ENCODE measurements at places on chromosomes 7 and 10.

DNA sequence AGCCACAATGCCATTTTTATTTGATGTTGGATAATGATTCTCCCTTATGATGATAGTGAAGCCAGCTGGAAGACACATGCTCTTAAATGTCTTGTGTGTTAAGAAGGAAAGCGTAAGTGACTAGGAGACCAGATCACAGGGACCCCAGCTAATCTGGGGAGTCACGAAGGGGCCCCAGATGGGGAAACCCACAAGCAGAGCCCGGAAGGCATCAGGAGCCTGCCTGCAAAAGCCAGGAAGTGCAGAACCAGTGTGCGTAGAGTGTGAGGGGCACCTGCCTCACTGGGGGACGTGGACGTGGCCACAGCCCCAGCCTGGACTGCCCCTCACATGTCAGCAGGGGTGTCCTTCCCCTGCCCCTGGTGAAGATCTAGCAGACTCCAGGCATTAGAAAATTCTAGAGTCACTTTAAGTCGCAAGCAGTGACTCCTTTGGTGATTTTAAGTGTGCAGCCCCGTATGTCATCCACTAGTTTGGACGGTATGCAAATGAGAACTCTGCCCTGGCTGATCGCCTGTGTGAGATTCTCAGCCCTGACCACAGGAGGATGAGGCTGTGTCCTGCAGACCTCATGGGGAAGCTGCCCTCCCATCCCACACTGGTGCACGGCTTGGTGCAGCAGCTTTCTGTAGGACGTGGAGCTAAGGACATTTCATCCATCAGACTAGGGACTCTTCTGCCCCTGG lies 243.0 kb downstream of the WDR37 start:
- no peak for DNase-seq

- peak; percentile 71 for DNase-seq
Measured at GRCh38 chr10:69065406-69066361, 22.2 kb upstream of the SRGN start.

GRCh38 chr7:35430547-35431153 lies 176.8 kb upstream of the TBX20 start:
- DNase-seq = peak; percentile 9

- peak; percentile 88 for DNase-seq
Measured at GRCh38 chr10:80412486-80412885, 4.1 kb downstream of the PRXL2A start.

GRCh38 chr10:132545659-132546367 lies 8.2 kb downstream of the INPP5A start:
- DNase-seq = no peak

- DNase-seq = no peak
Measured at GRCh38 chr10:131310551-131311401, 745 bp downstream of the TCERG1L start.

DNA sequence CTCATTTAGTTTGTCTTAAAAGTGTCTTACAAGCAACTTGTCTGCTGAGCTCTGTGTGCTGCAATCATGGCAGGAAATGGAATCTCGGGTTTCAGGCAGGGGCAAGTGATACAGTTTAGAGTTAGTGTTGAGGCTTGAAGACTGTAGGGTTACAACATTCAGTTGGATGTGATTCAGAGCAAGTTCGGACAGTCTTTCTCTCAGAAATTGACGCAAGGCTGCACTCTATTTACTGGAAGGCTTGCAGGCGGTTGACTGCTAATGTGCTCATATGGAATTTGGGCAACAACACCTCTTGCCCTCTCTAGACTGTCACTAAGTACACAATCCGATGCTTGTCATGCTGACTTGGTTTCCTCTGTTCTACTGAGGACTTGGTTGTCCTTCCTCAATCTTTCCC lies 161.7 kb upstream of the BMPER start:
- no peak for DNase-seq

GRCh38 chr10:43227911-43228782 lies 38.7 kb downstream of the RASGEF1A start:
- no peak for DNase-seq

DNA sequence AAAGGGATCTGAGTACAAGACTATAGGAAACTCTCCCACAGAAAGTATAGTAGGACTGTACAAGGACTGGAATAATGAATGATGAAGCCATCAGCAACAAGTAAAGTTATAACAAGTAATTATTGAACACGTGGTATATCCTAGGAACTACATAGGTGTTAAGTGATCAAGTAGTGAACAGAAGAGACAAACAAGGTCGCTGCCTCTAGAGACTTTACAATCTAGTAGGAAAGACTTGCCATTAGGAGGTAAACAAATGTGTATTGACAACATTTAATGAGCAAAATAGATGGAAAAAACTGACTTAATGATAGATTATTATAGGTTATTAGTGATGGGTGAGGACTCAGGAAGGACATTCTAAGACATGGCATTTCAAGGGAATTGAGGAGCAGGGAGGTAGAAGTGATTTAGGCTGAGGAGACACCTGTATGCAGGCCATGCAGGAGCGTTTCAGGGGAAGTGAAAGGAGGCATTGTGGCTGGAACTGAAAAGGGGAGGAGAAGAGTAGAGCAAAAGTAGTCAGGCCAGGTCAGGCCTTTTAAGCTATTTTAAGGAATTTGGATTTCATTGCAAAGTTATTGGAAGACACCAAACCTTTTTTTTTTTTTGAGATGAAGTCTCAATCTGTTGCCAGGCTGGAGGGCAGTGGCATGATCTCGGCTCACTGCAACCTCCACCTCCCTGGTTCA lies 8.5 kb upstream of the GLCCI1 start:
- no peak for DNase-seq

DNA sequence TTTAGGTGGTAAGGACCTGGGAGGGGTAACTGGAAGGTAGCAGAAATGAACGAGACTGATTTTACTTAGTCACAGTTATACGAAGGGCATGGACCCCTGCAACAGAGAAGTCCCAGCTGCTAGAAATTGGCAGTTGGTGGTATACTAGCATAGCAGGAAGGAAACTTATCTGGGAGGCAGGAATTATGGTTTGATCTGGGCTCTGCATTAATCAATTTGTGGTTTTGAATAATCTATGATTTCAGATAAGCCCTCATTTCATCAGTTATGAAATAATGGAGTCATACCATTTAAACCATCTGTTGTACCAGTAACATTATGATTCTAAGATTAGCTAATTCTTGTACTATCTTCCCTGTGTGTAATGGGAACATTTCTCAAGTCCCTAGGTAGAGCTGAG lies 54.0 kb upstream of the TMEM229A start:
- DNase-seq = no peak

GRCh38 chr10:131979821-131980270 lies 1.9 kb downstream of the BNIP3 start:
- peak; percentile 73 for DNase-seq

DNA sequence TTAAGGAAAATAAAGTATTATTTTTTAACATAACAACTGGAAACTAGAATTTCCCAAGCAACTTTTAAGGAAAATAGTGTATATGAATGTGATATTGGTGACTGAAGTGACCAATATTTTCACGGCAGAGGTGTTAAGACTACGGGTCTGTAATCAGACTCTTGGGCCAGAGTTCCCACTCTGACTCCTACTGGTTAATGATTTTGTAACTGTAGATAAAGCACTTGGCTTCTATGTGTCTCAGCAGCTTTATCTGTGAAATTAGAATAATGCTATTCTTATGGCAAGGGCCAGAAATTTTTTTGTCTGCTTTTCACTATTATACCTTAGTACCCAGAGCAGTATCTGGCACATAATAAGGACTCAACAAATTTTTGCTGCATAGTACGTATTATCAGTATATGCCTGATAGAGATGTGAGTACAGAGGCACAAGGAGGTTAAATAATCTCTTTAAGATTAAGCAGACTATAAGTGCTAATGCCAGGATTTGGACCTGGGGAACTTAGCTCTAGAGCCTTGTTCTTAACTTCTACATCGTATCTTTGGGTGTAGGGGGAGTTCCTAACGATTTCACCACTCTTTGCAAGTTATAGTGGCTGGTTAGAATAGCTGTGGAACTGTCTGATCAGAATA lies 186.1 kb upstream of the SLC26A5 start:
- no peak for DNase-seq

- no peak for DNase-seq
Measured at GRCh38 chr7:36746347-36746746, 22.1 kb upstream of the AOAH start.

- peak; percentile 56 for DNase-seq
Measured at GRCh38 chr10:17781856-17782255, 27.3 kb upstream of the MRC1 start.

- DNase-seq = peak; percentile 94
Measured at GRCh38 chr7:151088856-151089699, 2.8 kb downstream of the AGAP3 start.

DNA sequence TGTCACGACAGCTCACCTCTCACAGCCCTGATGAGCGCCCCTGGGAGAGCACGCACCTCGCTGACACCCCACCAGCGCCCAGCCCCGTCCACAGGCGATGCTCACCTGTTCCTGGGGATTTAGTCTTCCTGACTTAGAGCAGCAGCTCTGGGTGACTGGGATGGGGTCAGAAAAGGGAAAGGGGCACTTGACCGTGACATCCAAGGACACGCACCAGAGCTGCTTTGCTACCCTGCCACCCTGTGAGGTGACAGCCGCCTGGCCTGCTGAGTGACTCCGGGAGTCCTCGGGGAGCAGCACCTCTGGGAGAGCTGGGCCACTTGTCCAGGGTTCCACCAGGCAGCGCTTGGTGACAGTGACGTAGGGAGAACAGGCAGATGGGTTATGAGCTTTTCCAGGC lies 148.2 kb downstream of the PRKAG2 start:
- DNase-seq = no peak
